ENCODE measurements at places on chromosomes 12 and 14. TPM values are rescaled to one million over a fixed set of nuclear protein-coding genes. Genes with fewer than 3 reads are reported as not detected.

GRCh38 chr12:111462210-111462769 is 56.6 kb downstream of the SH2B3 start:
- H3K27ac ChIP-seq = no peak overlapping the region
- H3K4me3 ChIP-seq = no peak overlapping the region
- H3K4me1 ChIP-seq = no peaks in the 10 kb centered on the region

DNA sequence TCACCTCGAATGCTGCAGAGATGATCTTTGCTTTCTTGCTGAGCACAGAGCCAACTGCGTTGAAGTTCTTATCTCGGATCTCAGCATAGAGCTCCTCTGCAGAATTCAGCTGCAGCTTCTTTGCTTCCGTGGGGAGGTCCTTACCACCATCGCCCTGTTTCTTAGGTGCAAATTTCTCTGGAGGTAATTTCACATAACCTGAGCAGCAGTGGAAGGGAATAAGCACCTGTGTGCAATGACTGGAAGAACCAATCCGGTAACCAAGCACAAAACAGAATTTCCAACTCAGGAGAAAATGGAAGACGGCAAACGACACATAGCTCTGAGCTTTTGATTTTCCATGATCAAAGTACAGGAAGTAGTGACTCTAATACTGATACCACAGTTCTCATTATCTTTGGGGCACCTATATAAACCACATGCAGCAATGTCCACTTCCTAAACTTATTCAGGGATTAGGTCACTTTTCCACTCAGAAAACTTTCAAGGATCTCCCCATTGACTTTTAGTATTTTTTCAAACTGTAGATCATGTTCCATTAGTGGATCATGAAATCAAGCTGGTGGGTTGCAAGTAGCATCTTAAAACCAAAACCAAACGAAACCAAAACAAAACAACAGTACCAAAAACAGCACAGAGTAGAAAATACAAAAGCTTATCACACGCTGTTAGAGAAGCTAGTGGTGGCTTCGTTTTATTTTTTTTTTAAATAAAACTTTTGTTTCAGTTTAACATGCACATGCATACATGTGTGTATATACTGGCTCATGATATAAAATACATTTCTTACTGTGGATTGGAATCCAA is 18.9 kb upstream of the DIABLO start:
- H3K4me3 ChIP-seq = no peak overlapping the region
- no peak for DNase-seq
- H3K27ac ChIP-seq = no peak overlapping the region
- H3K27me3 ChIP-seq = no peaks in the 10 kb centered on the region
- H3K4me1 ChIP-seq = no peaks in the 10 kb centered on the region
- peaks cover 3% of the 10 kb centered on the region for H3K36me3 ChIP-seq

GRCh38 chr14:91383439-91383838 is 34.2 kb downstream of the CCDC88C start:
- no peaks in the 10 kb centered on the region for H3K36me3 ChIP-seq
- no peaks in the 10 kb centered on the region for H3K27me3 ChIP-seq
- no peak for DNase-seq
- H3K27ac ChIP-seq = no peak overlapping the region

The GUCY2C gene
- total RNA-seq = 1.3 TPM

DNA sequence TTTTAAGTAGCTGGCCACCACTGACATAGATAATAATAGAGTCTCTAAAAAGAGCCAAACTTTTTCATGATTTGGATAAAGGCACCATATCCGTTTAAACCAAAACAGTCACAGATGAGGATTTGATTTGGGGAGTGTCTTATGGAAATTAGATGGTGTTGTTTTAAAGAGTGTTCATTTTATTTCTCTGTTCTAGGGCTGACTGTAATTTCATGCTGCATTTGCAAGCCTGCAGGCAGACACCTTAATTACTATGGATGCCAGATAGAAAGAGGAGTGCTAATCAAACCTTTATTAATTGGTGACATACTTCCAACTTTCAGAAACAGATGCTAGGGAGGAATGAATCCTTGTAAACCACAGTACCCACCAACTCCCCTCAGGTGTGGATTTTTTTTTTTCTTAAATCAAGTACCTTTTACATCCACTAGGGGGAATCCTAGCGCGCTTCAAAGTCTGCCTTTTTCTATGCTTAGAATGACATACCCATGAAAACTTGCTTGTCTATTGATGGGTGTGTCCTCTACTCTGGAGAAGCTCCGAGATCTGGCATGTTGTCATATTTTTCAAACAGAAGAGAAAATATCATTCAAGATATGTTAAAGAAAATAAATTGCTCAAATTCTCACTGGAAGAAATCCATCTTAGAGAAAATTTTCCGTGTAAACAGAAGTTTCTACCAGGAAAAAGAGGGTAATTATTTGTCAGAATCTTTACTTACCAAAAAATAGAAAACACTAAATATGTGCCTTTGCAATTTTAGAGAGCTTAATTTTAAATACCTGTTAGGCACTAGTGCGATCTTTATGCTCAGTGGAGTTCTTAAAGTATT is 14.2 kb upstream of the PLXNC1 start:
- DNase-seq = no peak
- H3K4me3 ChIP-seq = no peak overlapping the region
- H3K27me3 ChIP-seq = no peaks in the 10 kb centered on the region

- no peaks in the 10 kb centered on the region for H3K36me3 ChIP-seq
- H3K4me3 ChIP-seq = no peak overlapping the region
These were observed 39.4 kb upstream of the PPP2R5C start for GRCh38 chr14:101721951-101722661.

The PPTC7 gene
- 15.8 TPM for total RNA-seq

DNA sequence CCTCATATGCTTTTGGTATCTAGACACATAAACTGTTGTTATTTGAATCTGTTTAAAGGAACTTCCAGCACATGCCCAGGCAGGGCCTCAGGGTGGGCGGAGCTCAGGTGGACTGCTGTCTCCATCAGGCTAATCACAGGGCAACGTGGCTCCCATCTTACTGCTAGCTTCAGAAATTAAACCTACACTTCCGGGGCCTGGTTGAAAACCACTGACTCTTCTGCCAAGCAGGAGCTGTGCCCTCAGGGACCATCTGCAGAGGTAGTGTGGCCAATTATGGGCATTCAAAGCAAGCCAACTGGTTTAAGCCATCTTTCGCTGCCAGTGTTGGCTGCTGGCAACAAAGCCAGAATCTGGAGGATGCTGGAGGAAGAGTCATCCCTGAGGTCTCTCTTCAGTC is 97.5 kb downstream of the TMX1 start:
- DNase-seq = no peak
- no peak overlapping the region for H3K4me3 ChIP-seq
- H3K4me1 ChIP-seq = no peaks in the 10 kb centered on the region
- no peak overlapping the region for H3K27ac ChIP-seq
- H3K36me3 ChIP-seq = no peaks in the 10 kb centered on the region

GRCh38 chr12:124395284-124395752 is 100.4 kb downstream of the RFLNA start:
- H3K27me3 ChIP-seq = no peaks in the 10 kb centered on the region
- no peak for DNase-seq
- H3K4me1 ChIP-seq = no peaks in the 10 kb centered on the region

The NR1H4 gene
- total RNA-seq = not detected

The NTS gene
- total RNA-seq = 5.1 TPM

DNA sequence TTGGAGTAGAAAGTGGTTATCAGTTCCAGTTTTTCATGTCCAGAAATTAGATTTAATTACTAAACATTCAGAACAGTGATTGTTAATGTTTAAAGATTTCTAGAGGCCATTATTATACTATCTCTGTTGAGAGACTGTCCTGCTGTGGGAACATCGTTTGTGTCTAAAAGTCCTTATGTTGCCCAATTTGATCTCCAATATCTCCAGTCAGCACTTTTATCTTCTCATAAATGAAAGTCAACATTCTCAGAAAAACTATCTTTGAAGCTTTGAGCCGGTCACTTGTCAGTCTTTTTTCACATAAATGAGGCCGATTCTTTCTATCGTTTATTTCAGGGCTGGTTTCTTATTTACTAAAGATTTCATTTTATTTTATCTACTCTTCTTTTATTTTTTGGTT is 90.8 kb upstream of the NPAS3 start:
- H3K27ac ChIP-seq = no peak overlapping the region
- H3K4me1 ChIP-seq = no peaks in the 10 kb centered on the region
- peaks cover 2% of the 10 kb centered on the region for H3K36me3 ChIP-seq
- no peak overlapping the region for H3K4me3 ChIP-seq
- no peaks in the 10 kb centered on the region for H3K27me3 ChIP-seq

The ASCL1 gene
- total RNA-seq = 0.20 TPM

GRCh38 chr12:42267413-42268190 is 29.6 kb upstream of the YAF2 start:
- no peaks in the 10 kb centered on the region for H3K27me3 ChIP-seq
- no peaks in the 10 kb centered on the region for H3K4me1 ChIP-seq
- H3K27ac ChIP-seq = no peak overlapping the region
- no peaks in the 10 kb centered on the region for H3K36me3 ChIP-seq
- H3K4me3 ChIP-seq = no peak overlapping the region
- DNase-seq = no peak

DNA sequence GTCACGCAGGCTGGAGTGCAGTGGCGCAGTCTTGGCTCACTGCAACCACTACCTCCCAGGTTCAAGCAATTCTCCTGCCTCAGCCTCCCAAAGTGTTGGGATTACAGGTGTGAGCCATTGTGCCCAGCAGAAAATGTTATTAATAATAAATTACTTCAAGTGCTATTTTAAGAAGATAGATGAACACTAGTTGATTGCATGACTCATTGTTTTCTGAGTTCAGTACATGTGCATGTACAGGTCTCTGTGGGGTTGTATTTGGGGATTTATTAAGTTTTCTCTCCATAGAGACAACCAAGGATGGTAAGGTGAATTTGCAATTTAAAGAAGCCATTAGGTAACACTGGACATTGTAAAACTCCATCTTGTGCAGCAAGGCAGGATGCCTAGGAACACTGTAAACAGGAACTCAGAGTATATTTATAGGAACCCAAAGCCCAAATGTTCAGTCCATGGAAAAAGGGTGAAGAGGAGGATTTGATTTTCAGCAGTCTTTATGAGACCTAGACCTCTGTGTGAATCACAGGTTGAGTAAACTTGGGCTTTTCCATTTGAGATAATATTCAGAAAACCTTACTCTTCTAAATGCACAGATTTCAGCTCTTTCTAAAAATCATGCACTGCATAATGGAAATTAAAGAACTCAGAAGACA is 49.3 kb upstream of the TMPO start:
- no peaks in the 10 kb centered on the region for H3K4me1 ChIP-seq
- no peaks in the 10 kb centered on the region for H3K27me3 ChIP-seq
- H3K4me3 ChIP-seq = no peak overlapping the region
- H3K27ac ChIP-seq = no peak overlapping the region

The HPD gene
- 0.22 TPM for total RNA-seq

The C12orf42 gene
- not detected for total RNA-seq

DNA sequence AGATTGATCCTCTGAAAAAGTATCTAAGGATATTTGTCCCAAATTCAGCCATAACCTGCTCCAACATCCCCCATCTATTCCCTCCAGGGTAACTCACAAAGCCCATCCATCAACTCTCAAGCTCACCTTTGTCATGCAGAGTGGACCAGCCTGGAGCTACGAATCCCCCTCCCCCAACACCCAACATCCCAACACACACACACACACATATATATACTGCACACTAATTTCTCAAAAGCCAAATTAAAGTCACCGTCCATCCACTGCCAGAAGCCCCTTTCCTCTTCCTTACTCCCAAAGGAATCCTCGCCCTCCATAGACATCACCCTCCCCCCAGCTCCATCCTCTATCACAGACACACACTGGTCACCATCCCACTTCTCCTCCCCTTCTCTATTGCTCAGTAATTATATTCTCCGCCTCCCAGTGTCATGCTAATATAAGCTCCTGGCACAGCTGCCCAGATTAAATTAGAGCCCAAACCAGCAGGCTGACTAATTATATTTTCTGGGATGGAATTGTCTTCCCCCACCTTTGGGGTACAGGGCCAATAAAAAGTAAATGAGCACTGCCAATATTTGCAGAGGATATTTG is 13.5 kb upstream of the TESPA1 start:
- H3K27ac ChIP-seq = no peak overlapping the region
- DNase-seq = peak; percentile 67
- peak overlapping the region; percentile 3 for H3K4me3 ChIP-seq
- H3K36me3 ChIP-seq = no peaks in the 10 kb centered on the region

DNA sequence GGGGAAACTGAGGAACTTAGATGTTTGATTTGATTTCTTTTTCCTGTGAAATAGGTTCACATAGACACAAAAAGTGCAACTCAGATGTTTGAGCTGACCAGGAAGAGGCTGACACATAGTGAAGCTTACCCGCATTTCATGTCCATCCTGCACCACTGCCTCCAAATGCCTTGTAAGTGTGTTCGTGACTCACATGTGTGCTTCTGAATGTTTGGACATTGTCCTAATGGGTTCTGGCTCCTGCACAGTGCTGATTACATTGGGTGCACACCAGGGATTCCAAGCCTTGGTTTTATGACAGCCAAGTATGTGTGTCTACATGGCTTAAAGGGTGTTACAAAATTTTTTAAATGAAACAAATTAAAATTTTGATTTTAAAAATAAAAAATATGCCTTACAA is 137.4 kb downstream of the DAAM1 start:
- no peak overlapping the region for H3K4me3 ChIP-seq
- DNase-seq = no peak
- H3K27me3 ChIP-seq = no peaks in the 10 kb centered on the region

GRCh38 chr14:55822906-55823305 is 242.9 kb downstream of the KTN1 start:
- H3K27ac ChIP-seq = no peak overlapping the region
- peaks cover 3% of the 10 kb centered on the region for H3K4me1 ChIP-seq
- peaks cover 4% of the 10 kb centered on the region for H3K36me3 ChIP-seq
- no peak overlapping the region for H3K4me3 ChIP-seq
- no peak for DNase-seq

GRCh38 chr14:28381656-28382055 is 384.9 kb upstream of the FOXG1 start:
- H3K27me3 ChIP-seq = no peaks in the 10 kb centered on the region
- H3K4me3 ChIP-seq = no peak overlapping the region
- H3K27ac ChIP-seq = no peak overlapping the region
- DNase-seq = no peak

The CD4 gene
- total RNA-seq = 0.88 TPM

The FAM90A1 gene
- 0.09 TPM for total RNA-seq

GRCh38 chr12:50200552-50201273 is 33.5 kb upstream of the CERS5 start:
- no peak overlapping the region for H3K4me3 ChIP-seq
- H3K36me3 ChIP-seq = peaks cover 63% of the 10 kb centered on the region
- no peak for DNase-seq

The TESPA1 gene
- total RNA-seq = not detected

GRCh38 chr14:103650213-103650612 is 21.2 kb downstream of the KLC1 start:
- DNase-seq = no peak
- no peak overlapping the region for H3K4me3 ChIP-seq
- H3K27ac ChIP-seq = no peak overlapping the region
- no peaks in the 10 kb centered on the region for H3K4me1 ChIP-seq
- H3K36me3 ChIP-seq = peaks cover 8% of the 10 kb centered on the region

The KCNH3 gene
- total RNA-seq = 0.26 TPM

DNA sequence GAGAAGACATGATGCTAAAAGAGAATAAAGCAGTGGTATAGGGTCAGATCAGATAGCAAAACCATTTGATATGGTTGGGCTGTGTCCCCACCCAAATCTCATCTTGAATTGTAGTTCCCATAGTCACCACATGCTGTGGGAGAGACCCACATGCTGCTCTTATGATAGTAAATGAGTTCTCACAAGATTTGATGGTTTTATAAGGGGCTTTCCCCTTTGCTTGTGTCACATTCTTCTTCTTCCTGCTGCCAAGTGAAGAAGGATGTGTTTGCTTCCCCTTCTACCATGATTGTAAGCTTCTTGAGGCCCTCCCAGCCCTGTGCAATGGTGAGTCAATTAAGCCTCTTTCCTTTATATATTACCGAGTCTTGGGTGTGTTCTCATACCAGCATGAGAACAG is 49.4 kb downstream of the SLC16A7 start:
- no peaks in the 10 kb centered on the region for H3K27me3 ChIP-seq
- no peak overlapping the region for H3K27ac ChIP-seq
- H3K36me3 ChIP-seq = peaks cover 4% of the 10 kb centered on the region
- no peak for DNase-seq

The VWF gene
- total RNA-seq = 0.35 TPM

The ETFBKMT gene
- total RNA-seq = 1.4 TPM

Data from H9 (cell line).